ENCODE measurements at places on chromosomes 5 and 9.

DNA sequence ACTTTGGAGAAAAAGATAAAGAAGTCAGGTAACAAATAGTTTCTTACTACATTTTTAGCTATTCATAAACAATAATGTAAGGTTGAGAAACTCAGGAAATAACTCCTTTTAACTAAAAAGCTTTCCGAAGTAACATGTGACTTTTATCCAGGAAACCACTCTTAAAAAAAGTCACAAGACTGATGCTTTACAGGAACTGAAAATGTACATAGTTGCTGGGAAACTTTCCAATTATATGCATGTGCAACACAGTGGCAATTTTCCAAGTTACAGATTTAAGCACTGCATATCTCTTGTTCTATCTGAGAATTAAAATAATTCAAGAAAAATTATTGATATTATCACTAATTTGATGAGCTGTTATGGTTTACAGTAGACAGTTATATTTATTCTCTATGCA, 105.2 kb downstream of the CDH10 start:
- DNase-seq, result no peak

DNA sequence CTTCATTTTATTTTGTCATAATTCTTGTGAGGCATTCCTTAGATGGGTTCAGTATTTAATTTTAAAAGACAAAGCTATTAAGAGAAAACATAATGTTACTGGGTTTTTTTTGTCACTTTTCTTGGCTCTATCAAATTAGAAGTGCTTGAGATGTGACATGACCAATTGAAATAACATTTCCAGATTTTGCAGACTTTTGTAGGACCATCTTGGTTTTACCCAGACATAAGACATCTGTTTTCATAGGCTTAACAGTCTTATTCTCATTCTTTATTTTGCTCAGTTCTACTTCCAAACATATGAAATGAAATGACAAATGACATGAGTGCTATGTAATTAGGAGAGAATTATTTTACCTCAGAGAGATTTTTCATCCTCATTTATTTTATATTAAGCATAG, 19.6 kb downstream of the GPR21 start:
- DNase-seq, result no peak

DNA sequence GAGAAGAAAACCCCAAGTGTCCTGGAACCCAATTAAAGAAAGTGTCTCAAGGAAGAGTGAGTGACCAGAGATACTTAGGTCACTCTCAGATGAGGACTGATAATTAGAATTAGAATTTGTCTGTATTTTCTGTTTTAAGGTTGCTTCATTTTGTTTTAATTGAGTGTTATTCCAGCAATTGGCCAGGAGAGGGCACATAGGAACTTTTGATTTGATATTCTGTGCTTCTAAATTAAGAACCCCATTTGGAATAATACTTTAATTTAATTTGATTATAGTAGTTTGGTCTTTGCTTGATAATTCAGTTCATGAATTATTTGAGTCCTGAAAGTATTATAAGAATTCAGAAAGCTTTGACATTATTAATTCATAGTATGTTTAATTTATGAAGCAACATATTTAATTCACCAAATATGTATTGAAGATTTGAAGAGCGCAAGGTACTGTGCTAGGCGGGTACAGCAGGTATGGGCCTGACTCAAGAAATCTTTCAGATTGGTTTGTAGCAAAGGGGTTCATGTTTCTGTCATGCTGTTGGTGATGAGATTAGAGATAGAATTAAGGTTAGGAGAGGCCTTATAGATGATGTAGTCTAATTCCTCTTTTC, 4.9 kb downstream of the MRPL22 start:
- no peak for DNase-seq

DNA sequence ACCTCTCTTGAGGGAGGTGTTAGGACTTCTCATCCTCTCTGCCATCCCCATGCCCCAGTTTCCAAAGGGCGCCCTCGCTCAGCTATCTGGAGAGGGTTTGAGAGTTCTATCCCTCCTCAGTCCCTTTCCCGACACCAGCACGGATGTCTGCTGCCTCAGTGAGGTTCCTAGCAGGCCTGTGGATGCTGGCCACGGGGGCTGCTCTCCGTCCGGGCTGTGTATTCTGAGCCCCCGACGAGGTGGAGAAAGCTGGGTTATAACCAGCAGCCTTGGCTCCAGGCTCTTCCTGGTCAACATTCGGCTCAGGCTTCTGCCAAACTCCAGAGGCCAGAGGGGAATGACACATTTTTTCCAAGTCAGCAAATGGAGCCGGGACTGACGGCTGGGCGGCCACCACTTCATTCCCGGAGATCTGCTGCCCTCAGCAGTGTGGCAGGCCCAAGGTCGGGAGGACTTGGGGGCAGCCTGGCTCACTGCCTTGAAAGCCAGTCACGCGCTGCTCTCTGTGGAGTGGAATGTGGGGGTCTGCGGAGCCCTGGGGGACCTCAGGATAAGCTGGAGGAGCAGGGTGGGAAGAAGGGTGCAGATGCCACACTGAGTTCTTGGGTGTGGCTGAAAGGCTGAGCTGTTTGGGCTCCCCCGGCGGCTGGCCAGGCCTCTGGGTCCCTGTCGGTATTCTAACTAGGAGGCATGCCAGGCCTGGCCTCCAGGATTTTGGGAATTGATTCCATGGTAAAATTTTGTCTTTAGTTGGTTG, 27.4 kb downstream of the PTPA start:
- no peak for DNase-seq

DNA sequence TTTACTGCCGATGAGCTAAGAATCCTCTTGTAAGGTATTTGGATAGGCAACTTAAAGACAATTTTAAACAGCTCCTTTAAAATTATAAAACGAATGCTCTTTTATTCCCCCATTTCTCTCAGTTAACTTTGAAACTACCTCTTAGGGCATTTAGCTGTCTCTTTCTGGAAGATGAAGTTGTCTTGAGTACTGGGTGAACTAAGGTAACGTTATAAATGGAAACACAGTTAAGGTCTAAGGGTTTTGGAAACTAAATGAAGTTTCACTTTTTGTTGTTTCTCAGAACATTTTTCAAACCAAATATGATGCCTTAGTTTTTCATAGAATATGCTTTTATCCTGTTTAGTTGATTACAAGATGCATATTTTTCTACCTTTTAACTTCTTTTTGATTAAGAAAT, 6.8 kb downstream of the UBE2R2 start:
- no peak for DNase-seq

GRCh38 chr9:85859765-85860164, 81.2 kb upstream of the NAA35 start:
- DNase-seq, result no peak

DNA sequence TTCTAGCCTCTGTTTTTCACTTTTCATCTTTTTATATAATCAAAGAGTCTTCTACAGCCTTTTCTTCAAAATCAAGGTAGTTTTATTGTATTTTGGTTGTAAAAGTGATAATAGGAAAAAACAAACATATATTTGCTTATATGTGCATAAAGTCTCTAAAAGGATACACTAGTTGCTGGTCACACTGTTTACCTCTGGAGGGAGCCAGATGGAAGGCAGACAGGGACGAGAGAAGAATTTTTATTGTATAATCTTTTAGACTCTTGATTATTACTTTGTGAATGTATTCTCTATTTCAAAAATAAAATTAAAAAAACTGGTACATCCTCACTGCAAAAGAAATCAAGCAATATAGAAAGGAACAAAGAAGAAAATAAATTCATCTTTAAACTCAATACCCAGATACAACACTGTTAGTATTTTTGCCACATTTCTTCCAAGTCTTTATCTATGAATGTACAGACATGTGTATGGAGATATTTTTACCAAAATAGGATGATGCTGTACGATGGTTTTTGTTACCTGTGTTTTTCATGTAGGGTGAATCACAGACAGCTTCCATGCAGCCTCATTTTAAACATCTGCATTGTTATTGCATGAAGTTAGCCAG, 6.1 kb upstream of the RNF183 start:
- DNase-seq, result no peak

Data from hypothalamus (tissue), 51 donors.